ENCODE measurements at places on chromosomes 1 and 21.

GRCh38 chr1:78651241-78651640, 1.6 kb downstream of the IFI44 start:
- no peaks in the 10 kb centered on the region for H3K36me3 ChIP-seq
- H3K4me3 ChIP-seq: no peak overlapping the region
- no peak for DNase-seq
- no peaks in the 10 kb centered on the region for H3K27me3 ChIP-seq

- peaks cover 6% of the 10 kb centered on the region for H3K4me1 ChIP-seq
- H3K36me3 ChIP-seq: no peaks in the 10 kb centered on the region
- H3K27ac ChIP-seq: no peak overlapping the region
- no peak for DNase-seq
These were observed 212.8 kb downstream of the SMYD3 start for GRCh38 chr1:246294263-246294662.

DNA sequence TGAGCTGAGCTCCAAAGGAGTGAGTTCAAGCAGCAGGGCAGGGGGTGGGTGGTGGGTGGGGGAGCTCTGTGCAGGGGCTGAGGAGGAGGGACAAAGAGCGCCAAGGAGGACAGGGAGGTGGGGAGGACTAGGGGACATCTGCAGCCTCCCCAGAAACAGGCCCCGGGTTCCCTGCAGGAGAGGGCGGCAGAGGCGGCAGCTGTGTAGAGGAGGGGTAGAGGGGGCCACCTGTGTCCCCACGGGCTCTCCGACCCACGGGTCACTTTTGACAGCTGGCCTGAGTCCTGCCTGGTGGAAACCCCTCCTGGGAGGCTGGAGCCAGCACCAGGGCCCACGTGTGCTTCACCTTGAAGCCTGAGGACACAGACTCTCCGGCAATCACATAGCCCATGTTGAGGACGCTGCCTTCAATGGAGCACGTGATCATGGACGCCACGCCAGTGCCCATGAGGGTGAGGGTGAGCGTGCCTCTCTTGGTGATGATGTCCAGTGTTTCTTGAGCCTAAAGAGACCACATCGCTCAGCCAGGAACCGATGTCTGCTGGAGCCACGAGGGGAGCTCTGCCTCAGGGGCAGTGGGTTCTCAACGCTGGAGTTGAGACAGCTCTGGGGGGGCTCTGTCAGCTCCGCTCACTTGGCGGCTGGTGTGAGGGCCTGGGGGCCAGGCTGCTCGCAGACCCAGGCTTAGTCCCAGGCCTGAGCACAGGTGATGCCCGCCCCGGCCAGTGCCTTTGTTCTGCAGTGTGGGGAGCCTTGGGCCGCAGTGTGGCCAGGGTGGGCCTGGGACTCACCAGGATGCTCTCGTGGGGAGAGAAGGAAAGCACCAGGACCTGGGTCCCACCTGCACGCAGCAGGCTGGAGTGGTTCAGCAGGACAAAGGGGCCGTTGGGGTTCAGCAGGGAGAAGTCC, 6.6 kb upstream of the TMEM52 start:
- H3K4me1 ChIP-seq: no peaks in the 10 kb centered on the region
- H3K4me3 ChIP-seq: no peak overlapping the region
- H3K36me3 ChIP-seq: no peaks in the 10 kb centered on the region
- no peak for DNase-seq

DNA sequence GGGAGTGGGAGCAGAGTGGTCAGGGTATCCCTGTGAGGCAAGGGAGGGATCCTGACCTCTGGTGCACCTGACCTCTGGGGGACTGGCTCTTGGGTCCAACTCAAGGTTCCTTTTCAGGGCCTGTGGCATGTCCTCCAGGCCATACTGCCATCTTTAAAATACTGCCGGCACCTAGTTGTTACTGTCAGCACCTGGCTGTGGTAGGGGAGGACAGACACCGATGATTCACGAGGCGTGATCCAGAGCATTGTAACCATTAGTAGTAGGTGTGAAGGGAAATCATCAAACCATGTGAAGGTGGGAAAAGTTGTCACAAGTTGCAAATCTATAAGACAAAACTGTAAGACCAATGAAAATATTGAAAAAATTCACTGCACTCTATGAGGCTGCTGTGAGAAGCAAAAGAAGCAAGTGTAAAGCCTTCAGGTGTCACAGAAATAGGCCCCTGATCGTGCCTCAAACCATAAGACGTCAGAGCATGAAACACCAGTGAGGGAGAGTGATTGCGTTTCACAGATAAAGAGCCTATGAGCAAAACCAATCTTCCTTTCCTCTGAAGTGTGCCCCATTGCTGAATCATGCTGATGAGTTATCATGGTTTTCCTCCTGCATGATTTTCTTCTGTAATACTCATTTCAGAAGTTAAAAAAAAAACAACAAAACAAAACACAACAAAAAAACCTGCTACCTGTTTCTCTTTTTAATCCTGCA, 55.3 kb downstream of the CDC7 start:
- no peak overlapping the region for H3K27ac ChIP-seq
- no peaks in the 10 kb centered on the region for H3K4me1 ChIP-seq
- DNase-seq: no peak
- no peaks in the 10 kb centered on the region for H3K36me3 ChIP-seq
- no peak overlapping the region for H3K4me3 ChIP-seq

DNA sequence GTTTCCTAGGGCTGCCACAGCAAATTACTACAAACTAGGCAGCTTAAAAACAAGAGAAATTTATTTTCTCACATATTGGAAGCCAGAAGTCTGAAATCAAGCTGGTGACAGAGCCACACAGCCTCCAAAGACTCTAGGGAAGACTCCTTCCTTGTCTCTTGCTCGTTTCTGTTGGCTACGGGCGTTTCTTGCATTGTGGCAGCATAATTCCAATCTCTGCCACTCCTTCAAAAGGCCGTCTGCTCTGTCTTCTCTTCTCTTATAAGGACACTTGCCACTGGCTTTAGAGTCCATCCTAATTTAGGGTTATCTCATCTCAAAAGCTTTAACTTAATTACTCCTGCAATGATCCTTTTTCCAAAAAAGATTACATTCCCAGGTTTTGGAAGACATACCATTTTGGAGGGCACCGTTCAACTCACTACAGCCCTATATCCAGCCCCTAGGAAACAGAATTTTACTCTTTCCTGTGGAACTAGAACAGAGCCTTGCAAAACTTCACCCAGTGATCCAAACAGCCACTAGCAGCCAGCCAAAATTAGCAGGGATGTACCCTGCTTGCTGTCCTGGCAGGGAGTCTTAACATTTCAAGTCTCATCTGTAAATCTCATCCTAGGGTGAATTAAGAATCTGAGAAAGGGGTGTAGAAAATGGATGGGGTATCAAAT, 9.2 kb downstream of the STYXL2 start:
- DNase-seq: no peak
- H3K4me3 ChIP-seq: no peak overlapping the region
- H3K4me1 ChIP-seq: no peaks in the 10 kb centered on the region
- no peak overlapping the region for H3K27ac ChIP-seq

DNA sequence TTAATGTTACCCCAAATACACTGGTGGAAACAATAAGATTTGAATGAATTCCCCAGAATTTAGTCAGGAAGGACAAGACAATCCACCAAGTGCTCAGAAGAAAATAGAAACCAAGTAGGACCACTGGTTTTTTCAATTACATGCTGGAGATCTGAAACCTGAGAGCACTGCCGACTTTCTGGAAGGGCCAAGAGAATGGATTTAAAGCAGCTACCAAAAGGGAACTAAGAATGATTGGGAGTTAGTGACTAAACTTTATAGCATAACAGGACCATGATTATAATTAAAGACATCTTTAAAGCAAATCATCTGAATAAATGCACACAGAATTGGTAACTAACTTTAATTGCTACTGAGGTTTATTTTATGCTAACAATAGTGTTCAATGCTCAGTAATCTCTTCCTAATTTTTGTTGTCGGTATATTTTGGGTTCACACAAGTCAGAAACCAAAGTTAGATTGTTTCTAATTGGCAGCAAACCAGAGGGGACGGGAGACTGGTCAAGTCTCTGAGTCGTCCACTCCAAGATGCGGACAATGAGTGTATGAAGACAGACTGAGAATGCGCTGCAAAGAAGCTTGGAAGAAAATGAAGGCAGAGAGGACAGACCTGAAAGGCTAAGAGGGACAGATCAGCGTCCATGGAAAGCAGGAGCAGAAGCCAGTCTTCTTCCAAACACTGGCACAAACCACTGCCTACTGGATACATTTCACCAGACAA, 2.3 kb upstream of the RGS13 start:
- no peak for DNase-seq
- no peaks in the 10 kb centered on the region for H3K36me3 ChIP-seq

GRCh38 chr1:187680823-187681222, 852.1 kb downstream of the PLA2G4A start:
- no peak for DNase-seq
- H3K27me3 ChIP-seq: no peaks in the 10 kb centered on the region
- no peak overlapping the region for H3K27ac ChIP-seq

GRCh38 chr1:42456754-42457089, 379 bp downstream of the PPCS start:
- peak overlapping the region; percentile 71 for H3K27ac ChIP-seq
- no peaks in the 10 kb centered on the region for H3K27me3 ChIP-seq
- no peaks in the 10 kb centered on the region for H3K4me1 ChIP-seq
- H3K36me3 ChIP-seq: no peaks in the 10 kb centered on the region
- DNase-seq: no peak

- no peak overlapping the region for H3K4me3 ChIP-seq
- no peaks in the 10 kb centered on the region for H3K4me1 ChIP-seq
- no peak for DNase-seq
- H3K27ac ChIP-seq: no peak overlapping the region
- H3K27me3 ChIP-seq: no peaks in the 10 kb centered on the region
- no peaks in the 10 kb centered on the region for H3K36me3 ChIP-seq
These were observed 230.1 kb downstream of the DUSP10 start for GRCh38 chr1:221511797-221512196.

- H3K27me3 ChIP-seq: peaks cover 8% of the 10 kb centered on the region
- peak overlapping the region; percentile 48 for H3K4me3 ChIP-seq
- no peak overlapping the region for H3K27ac ChIP-seq
- H3K36me3 ChIP-seq: no peaks in the 10 kb centered on the region
These were observed 10.0 kb upstream of the FAAP20 start for GRCh38 chr1:2204415-2205190.

DNA sequence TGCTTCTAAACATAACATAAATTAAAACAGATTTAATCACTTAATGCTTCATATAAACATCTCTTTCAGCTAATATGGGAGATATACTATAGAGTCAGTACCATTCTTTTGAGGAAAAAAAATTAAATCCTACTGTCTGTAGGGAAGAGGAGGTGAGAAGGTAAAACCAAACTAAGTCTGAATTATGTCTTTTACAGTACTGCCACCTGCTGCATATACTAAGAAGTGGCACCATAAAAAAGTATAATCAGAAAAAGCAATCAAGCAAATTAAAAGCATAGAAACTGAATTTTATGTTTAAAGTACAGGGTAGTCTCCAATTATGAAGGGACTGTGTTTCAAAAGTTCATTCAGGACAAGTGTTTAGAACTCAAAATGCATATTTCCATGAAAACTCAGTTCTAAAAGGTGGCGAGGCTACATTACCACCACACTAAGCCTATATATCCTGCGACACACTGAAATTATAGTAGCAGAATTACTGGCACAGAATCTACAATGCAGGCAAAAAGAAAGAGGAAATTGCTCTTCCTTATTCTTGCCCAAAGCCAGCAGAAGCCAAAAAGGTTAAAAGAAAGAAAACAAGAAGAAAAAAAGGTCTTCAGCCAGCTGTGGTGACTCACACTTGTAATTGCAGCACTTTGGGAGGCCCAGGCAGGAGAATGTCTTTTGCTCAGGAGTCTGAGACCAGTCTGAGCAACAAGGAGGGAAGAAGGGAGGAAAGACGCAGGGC, 9.0 kb downstream of the NSL1 start:
- H3K4me1 ChIP-seq: no peaks in the 10 kb centered on the region
- DNase-seq: no peak
- peaks cover 5% of the 10 kb centered on the region for H3K36me3 ChIP-seq
- H3K27me3 ChIP-seq: no peaks in the 10 kb centered on the region

- H3K4me3 ChIP-seq: no peak overlapping the region
- no peak overlapping the region for H3K27ac ChIP-seq
- H3K4me1 ChIP-seq: peaks cover 8% of the 10 kb centered on the region
- H3K27me3 ChIP-seq: no peaks in the 10 kb centered on the region
- no peaks in the 10 kb centered on the region for H3K36me3 ChIP-seq
- DNase-seq: no peak
These were observed 160.1 kb upstream of the NFIA start for GRCh38 chr1:60922304-60922703.

DNA sequence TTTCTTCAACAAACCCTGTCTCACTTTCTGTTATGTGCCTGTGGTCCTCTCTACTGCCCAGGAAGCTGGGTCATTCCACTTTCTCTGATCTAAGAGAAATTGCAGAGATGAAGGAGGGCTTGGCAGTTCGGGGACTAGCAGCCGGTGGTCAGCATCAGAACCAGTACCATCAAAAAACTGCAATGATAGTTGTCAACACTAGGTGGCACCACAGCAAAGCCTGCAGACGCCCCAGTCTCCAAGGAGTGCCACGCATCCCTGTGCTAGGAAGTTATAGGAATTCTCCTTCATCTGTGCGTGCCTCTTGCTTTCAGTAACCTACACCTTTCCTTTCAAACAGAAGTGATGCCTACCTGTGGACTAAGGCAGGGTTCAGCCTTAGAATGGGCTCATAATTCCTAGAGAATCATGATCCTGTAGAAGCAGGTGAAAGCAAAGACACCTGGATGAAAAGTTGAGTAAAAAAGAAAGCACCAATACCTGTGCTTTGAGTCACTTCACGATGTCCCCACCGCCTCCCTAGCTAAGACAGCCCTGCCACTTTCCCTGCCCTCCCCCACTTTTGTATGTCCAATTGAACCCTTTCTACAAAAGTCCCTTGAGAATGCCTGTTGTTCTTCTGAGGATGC, 129.2 kb downstream of the ADAMTS1 start:
- H3K27ac ChIP-seq: no peak overlapping the region
- H3K4me3 ChIP-seq: no peak overlapping the region
- peaks cover under 1% of the 10 kb centered on the region for H3K4me1 ChIP-seq
- H3K27me3 ChIP-seq: no peaks in the 10 kb centered on the region
- no peaks in the 10 kb centered on the region for H3K36me3 ChIP-seq

GRCh38 chr1:7578206-7578605, 192.9 kb upstream of the VAMP3 start:
- H3K4me3 ChIP-seq: no peak overlapping the region
- H3K27ac ChIP-seq: no peak overlapping the region
- H3K36me3 ChIP-seq: no peaks in the 10 kb centered on the region
- no peaks in the 10 kb centered on the region for H3K27me3 ChIP-seq

GRCh38 chr1:202187041-202187671, 6.4 kb upstream of the LGR6 start:
- H3K27ac ChIP-seq: no peak overlapping the region
- no peaks in the 10 kb centered on the region for H3K4me1 ChIP-seq
- H3K36me3 ChIP-seq: no peaks in the 10 kb centered on the region
- no peak overlapping the region for H3K4me3 ChIP-seq

DNA sequence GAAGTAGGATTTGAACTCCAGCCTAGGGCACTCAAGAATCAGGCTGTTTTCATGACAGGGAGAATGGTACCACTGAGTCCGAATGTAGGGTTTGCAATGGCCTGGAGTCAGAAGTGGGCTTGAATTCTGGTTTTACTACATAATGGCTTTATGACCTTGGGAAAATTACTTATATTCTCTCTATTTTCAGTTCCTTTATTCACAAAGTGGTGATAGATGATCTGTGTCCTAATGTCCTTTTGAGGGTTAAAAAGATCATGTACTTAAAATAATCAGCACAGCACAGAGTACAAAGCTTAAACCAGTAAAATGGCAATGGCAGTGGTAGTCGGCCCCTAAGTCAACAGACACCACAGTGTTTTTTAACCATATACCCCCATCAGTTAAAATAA, 63.7 kb upstream of the HOOK1 start:
- DNase-seq: no peak
- H3K4me3 ChIP-seq: no peak overlapping the region
- no peaks in the 10 kb centered on the region for H3K36me3 ChIP-seq
- no peak overlapping the region for H3K27ac ChIP-seq
- no peaks in the 10 kb centered on the region for H3K4me1 ChIP-seq
- no peaks in the 10 kb centered on the region for H3K27me3 ChIP-seq
